ENCODE measurements at places on chromosomes 16 and 17.

- DNase-seq, result no peak
Observed at GRCh38 chr17:29505836-29506235, 61.0 kb downstream of the ABHD15 start.

- DNase-seq, result no peak
Observed at GRCh38 chr17:66309793-66310192, 7.4 kb downstream of the PRKCA start.

DNA sequence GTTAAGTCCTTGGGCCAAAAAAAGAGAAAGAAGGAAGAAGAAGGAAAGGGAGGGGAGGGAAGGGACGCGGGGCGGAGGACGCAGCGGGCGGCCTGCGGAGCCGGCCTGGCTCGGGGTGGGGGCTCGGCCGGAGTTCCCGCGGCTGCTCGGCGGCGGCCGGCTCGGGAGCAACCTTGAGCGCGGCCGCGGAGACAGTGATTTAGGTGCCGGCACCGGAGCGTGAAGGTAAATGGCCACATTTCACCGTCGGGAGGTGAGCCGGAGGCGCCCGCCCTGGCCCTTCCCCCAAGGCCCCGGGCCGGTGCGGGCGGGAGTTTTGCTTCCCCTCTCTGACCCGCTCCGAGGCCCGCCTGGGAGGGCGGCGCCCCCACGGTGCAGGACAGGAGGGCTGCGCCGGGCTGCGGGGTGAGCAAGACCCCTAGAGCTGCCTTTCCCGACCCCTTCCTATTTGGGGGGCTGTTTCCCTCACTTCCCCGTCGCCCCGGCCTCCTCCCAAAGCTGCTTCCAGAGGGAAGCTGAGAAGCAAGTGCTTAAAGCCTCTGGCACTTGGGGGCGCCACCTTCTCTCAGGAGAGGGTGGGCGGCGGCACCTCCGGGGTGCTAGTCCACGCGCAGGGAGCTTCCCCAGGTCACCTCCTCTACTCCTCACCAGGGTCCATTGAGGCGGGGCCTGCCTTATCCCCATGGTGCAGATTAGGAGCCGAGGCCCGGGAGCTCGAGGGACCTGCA lies 56.5 kb downstream of the MRM1 start:
- no peak for DNase-seq

DNA sequence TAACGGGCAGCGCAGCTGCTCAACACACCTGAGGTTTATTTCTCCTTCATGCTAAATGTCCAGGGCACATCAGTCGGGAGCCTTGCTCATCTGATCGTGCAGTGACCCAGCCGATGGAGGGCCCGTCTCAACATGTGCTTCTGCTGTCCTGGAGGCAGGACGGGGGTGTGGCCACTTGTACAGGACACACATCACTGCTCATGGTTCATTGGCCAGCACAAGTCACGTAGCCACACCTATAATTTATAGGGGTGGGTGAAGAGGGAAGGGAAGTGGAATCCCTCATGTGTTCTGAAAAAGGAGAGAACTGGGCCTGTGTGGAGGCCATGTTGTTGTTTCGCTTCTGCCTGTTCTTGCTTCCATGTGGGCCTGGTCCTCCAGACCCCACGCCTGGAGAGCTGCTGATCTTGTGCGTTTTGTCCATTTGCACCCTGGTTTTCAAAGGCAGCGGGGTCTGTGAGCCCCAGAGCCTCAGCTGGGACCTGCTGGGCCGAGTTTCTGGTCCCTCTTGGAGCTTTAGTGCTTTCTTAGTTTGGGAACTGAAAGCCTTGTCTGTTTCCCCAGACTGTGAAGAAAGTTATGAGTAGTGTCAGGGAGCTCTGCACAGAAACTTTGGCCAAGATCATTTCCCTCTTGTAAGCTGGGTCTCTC lies 60.5 kb downstream of the CMIP start:
- DNase-seq, result no peak

- DNase-seq, result no peak
Observed at GRCh38 chr17:73490851-73491250, 153.4 kb downstream of the SDK2 start.

Data from CD4-positive, alpha-beta T cell treated with Interleukin-15 for 4 hours (primary cell).